T-cell (primary cell): ENCODE measurements at places on chromosomes 1 and 21.
A peak's percentile ranks its signal among the peaks of the same experiment; 100 is the strongest.

DNA sequence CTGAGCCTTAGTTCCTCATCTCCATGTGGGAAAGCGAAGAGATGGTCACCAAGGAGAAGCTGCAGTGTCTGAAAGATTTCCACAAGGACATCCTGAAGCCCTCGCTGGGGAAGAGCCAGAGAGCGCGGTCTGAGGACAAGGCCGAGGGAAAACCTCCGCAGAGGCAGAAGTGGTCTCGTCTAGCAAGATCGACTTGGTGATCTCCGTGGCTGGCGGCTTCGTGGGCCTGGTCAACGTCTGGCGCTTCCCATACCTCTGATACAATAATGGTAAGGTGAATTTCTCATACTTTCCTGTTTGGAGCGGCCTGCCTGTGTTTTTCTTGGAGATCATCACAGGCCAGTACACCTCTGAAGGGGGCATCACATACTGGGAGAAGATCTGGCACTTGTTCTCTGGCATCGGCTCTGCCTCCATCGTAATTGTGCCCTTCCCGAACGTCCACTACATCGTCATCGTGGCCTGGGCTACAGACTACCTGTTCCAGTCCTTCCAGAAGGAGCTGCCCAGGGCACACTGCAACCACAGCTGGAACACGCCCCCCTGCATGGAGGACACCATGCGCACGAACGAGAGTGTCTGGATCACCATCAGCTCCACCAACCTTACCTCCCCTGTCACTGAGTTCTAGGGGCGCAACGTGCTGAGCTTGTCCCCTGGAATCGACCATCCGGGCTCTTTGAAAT lies 841.1 kb upstream of the TMPRSS15 start:
- no peak for DNase-seq

GRCh38 chr1:231355171-231355570 lies 17.1 kb downstream of the SPRTN start:
- no peak for DNase-seq

DNA sequence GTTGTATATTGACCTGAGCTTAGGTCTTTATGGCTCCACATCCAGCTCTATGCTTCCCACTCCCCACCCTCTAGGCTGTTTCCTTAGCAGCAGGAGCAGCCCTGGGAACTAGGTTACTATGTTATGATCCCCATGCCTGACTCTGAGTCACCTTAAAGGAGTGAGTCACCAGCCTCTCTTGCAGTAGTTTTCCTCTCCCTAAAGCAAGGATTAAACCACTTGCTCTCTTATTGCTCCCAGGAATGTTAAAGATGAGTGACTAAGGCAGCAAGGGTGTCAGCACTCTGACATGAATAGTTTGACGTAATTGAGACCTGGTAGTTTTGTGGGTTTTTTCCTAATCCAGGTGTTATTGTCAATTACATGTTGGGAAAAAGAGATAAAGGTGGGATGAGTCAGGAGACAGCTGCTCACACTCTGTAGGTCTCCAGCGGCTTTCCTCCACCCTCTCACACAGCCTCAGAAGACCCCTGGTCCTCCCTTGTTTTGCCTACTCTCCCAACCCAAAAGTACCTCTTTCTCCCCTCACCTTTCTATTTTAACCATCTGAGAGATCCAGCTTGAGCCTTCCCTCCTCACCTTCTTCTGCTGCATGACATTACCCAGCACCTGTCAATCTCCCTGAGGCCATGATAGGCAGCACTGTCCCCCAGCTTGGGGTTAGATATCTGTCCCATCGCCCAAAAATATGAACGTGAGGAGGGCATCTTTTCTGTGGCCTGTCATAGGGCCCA lies 369.1 kb upstream of the VAMP3 start:
- no peak for DNase-seq

DNA sequence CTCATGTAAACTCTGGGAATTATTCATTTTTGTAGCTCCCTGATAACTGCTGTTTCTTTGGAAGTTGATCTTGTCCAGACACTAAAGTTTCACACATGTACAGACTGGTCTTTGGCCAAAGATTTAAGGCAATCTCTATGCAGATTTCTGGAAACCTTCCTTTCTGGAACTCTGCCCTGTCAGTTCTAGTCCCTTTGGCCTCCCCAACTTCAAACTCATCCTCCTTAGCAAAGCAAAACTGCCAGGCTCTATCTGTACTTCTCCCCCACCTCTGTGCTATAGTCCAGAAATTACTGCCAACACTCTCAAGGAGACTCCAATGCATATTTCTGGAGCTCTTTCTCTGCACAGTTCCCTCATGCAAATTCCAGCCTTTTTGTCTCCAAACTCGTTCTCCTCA lies 36.5 kb downstream of the C1orf198 start:
- no peak for DNase-seq

DNA sequence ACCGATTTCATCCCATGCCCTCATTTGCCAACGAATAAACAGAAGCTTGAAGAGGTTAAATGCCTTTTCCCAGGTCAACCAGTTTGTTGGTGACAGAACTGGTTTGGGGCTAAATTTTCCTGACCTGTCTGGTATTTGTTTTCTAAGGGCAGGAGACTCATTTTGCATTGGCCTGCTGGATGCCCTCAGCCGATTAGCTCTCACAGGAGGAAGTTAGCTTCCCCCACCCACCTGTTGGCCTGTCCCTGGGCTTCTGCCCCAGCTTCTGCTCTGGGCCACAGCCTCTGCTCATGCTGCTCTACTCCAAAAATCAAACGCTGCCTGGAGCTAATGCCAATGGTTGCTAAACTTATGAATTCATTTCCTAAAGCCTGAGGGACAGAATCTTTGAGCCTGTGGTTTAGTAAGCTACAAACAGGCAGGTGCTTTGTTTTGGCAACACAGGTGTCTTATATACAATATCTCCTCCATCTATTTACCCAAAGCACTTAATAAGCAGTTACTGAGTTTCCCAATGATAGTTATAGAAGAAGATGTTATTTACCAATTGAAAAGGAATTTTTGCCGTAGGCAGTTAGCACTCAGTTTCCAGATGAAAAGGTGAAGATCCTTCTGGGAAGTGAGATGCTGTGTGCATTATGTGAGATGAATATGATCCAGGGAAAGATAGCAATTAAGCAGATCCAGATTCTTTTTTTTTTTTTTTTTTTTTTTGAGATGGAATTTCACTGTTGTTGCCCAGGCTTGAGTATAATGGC lies 82.3 kb downstream of the TM2D1 start:
- no peak for DNase-seq

- no peak for DNase-seq
Measured at GRCh38 chr1:84570436-84571149, 3.6 kb downstream of the CTBS start.

DNA sequence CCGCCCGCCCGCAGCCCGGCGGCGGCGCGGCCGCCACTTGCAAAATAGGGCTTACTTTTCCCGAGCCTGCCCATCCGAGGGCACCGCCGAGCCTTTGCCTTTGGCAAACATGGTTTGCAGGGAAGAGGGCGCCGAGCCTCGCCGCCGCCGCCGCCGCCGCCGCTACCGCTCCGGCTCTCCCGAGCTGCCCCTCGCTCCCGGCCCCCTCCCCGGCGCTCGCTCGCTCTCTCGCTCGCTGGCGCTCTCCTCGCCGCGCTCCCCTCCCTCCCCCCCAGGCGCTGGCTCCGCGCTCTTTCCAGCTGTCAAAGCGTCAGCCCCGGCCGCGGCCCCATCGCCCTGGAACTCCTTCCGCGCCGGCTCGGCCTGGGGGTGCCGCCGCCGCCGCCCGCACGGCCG lies 298 bp downstream of the SSBP3 start:
- DNase-seq = no peak

DNA sequence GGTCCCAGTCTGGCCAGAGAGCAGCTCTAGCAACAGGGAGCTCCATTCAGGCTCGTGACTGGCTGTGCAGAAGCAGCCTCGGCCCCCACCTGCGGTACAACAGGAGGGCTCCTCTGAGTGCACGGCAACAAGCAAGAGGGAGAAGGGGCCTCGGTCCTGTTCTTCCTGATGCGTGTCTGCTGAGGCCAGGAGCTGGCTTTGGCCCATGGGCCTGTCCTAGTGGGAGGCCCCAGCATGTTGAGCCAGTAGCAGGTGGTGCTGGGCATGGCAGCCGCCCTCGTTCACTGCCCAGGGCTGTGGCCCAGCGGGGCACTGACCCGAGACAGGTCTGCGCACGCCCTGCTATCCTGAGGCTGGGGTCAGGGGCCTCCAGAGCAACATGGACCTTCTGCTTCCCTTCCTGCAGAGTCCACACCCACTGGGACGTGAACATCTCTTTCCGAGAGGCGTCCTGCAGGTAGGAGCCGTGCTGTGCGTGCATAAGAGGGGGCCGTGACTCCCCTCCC lies 7.0 kb downstream of the SAMD11 start:
- DNase-seq = no peak

GRCh38 chr1:107895403-107896191 lies 69.4 kb downstream of the VAV3 start:
- DNase-seq = no peak

DNA sequence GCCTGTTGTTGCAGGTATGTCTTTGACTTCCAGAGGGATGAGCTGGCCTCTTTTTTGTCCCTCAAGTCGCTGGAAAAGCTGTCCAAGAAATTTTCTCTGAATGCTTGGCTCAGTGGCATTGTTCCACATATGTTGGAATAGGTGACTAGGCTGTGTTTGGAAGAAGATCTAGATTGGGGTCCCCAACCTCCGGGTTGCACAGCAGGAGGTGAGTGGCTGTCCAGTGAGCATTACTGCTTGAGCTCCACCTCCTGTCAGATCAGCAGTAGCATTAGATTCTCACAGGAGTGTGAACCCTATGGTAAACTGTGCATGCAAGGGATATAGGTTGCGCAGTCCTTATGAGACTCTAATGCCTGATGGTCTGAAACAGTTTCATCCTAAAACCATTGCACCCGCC lies 18.1 kb downstream of the BACH1 start:
- DNase-seq = no peak

DNA sequence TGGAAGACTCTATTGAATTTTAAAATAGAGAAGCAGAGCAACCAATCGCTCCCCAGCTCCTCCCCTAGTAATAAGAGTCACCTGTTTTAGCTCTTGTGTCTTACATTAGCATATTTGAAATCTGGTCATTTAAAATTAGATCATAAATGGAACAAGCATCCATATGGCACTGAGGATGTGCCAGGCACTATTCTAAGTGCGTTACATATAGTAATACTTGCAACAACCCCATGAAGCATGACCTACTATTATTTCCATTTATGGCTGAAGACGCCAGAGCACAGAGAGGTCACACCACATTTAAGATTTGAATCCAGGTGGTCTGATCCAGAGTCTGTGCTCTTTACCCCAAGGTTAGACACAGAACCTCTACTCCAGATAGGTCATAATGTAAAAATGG lies 82.0 kb upstream of the HIVEP3 start:
- DNase-seq = no peak

GRCh38 chr1:226975259-226976250 lies 35.5 kb downstream of the COQ8A start:
- DNase-seq = no peak

DNA sequence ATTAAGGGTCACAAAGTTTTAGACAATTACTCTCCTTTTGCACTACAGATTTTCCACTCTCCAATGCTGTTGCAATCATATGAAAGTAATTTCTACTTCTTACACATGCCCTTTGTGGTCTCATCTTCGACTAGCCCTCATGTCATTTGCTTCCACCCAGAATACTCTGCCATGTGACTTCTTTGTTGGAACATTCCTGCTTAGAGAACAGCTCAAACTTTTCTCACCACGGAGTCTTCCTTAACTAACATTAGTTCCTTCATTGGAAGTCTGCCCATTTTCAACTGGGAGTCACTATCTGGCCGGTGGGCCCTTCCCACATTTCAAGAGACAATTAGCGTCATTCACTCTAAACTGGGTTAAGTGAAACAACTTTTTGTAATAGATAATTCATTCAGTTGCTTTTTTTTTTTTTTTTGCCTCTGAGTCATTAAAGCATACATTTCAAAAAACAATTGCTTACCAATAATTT lies 142.6 kb upstream of the PALMD start:
- no peak for DNase-seq

GRCh38 chr1:154276797-154277196 lies 4.4 kb downstream of the HAX1 start:
- DNase-seq = peak; percentile 23

DNA sequence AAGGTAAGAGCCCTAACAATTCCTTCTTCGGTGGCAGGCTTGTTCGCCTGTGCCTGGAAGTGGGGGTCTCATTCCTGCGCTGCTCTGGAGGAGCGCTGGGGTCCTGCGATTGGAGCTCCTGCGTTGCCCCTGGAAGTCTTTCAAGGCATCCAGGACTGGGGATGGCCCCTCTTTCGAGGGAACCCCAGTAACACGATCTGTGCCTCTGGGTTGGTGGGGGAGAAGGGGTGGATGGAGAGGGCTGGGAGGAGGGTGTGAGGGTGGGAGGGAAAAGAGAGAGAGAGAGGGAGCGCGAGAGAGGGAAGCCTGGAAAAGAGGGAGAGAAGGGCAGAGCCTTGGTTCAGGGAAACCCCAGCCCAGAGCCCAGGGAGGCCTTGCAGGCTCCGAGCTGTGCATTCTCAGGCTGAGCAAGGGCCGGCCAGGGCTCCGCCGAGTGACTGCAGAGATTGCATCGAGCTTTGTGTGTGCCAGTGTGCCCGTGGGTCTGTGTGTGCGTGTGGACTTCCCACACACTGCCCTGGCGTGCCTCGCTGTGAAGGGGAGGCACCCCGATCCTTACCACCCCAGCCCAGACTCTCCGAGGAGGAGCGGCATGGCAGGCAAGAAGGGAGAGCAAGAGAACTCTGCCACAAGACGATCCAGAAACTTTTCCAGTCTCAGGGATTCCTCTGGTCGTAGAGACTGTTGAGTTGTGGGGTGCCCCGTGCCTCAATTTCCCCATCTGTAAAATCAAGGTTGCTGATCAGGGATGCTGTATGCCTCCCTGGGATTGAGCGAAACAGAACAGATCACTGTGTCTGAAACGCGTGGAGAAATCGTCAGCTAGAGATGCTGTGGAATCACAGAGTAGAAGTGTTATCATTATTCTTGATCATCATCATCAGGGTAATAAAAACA lies 619 bp downstream of the BCL9 start:
- DNase-seq = no peak

DNA sequence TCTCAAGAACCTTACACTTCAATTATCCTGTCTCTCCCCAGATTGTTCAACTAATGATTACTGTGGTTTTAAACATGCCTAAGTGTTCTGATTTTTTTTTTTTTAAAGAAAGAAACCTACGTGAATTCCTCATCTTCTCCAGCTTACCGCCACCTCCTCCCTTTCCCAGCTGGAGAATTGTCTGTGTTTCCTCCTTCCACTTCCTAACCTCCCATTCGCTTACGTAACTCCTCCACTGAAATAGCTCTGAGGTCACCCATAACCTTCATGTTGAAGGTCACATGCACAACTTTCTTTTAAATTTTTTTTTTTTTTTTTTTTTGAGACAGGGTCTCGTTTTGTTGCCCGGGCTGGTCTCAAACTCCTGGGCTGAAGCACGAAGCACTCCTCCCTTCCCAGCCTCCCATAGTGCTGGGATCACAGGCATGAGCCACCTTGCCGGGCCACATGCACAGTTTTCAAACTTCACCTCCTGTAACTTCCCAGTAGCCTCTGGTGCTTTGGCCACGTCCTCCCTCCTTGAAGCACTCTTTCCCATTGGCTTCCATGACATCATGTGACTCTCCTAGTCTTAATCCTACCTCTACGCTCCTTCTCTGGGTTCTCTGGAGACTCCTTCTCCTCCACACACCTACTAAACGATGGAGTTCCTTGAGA lies 9.8 kb upstream of the CAPZB start:
- DNase-seq = no peak
